Stimulated activated CD4-positive, alpha-beta T cell treated with anti-CD3 and anti-CD28 coated beads, Interleukin-15, amount 100 ng/mL, for 1 hour (primary cell): ENCODE measurements at places on chromosomes 2 and 18.

GRCh38 chr2:46147626-46148368, 149.4 kb upstream of the EPAS1 start:
- DNase-seq: no peak

DNA sequence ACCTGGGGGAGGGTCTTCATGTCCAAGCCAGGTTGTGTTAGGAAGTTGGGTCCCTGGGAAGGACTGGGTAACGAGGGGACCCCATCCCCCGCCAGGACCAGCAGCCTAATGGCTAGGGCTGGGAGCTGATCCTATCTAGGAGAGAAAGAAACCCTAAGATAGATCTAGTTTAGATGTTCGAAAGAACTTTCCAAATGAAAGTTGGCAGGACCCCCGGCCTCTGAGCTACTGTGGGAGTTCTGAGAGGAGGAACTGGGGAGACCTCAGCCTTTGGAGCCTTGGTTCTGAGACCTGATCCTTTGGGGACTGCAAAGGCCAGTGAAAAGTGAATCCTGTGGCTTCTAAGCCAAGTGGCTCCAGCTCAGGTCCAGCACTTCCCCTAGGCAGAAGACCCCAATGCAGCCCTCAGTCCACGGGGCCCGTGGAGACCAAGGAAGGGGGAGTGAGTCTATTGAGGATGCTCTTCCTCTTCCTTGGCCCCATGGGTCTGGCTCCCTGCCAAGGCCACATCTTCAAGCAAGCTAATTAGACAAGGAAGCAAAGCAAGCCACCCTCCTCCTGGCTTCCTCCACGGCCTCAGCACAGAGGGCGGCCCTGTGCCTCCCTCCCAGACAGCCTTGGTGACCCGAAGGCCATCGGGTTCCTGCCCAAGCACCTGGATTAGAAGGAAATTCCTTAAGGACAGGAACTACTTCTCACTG, 23.5 kb downstream of the CCT7 start:
- DNase-seq: no peak

DNA sequence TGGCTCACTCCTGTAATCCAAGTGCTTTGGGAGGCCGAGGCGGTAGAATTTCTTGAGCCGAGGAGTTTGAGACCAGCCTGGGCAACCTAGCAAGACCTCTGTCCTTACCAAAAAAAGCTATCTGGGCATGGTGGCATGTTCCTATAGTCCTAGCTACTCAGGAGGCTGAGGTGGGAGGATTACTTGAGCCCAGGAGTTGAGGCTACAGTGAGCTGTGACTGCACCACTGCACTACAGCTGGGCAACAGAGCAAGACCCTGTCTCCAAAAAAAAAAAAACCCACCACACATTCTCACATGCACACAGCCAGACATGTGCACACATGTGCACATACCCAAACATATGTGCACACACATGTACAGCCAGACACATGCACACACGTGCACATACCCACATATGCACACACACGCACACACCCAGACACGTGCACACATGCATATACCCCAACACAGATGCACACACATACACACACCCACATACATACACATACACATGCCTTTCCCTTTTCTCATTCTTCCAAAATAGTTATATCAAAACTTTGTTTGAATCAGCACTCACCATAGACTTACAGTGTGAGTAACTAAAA, 14.2 kb downstream of the GREB1 start:
- DNase-seq: no peak

- no peak for DNase-seq
Observed at GRCh38 chr2:28153851-28154250, 238.8 kb upstream of the FOSL2 start.

- DNase-seq: no peak
Observed at GRCh38 chr2:165007161-165007744, 51.9 kb upstream of the SLC38A11 start.

GRCh38 chr2:112917856-112918255, 6.9 kb downstream of the IL37 start:
- DNase-seq: no peak

GRCh38 chr2:103788389-103788788, 1026.6 kb downstream of the TMEM182 start:
- DNase-seq: no peak

DNA sequence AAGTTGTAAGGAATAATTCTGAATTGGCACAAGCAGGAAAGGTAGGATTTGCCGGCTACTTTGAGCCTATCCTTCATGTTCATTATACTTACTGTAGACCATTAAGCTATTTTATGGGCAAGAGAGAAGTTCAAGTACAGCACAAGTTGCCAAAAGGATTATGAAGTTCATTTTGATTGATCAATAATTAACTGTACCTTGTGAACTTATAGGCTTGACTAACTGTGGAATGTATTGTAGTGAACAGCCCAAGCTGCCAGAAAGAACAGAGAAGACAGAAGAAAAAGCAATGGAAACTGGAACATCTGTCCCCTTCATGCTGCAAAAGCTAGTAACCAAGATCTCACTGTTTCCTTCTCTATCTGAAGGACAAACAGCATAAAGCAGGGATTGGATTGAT, 810.1 kb upstream of the ZEB2 start:
- DNase-seq: no peak

- DNase-seq: no peak
Observed at GRCh38 chr2:2464094-2464493, 133.0 kb upstream of the MYT1L start.
